ENCODE measurements at places on chromosomes 7 and 10. TPM values are rescaled to one million over a fixed set of nuclear protein-coding genes. Genes with fewer than 3 reads are reported as not detected.
A peak's percentile ranks its signal among the peaks of the same experiment; 100 is the strongest.

GRCh38 chr10:32418572-32418971, 27.4 kb upstream of the CCDC7 start:
- DNase-seq, result no peak

MINDY3 gene
- total RNA-seq, result 24.7 TPM

C10orf67 gene
- 0.33 TPM for total RNA-seq

JCAD gene
- 41.9 TPM for total RNA-seq

- no peak for DNase-seq
Observed at GRCh38 chr10:44173608-44173894, 211.3 kb downstream of the CXCL12 start.

- no peak for DNase-seq
Observed at GRCh38 chr7:7595451-7595850, 28.8 kb downstream of the MIOS start.

- DNase-seq, result no peak
Observed at GRCh38 chr10:77622889-77623291, 14.7 kb downstream of the KCNMA1 start.

DNA sequence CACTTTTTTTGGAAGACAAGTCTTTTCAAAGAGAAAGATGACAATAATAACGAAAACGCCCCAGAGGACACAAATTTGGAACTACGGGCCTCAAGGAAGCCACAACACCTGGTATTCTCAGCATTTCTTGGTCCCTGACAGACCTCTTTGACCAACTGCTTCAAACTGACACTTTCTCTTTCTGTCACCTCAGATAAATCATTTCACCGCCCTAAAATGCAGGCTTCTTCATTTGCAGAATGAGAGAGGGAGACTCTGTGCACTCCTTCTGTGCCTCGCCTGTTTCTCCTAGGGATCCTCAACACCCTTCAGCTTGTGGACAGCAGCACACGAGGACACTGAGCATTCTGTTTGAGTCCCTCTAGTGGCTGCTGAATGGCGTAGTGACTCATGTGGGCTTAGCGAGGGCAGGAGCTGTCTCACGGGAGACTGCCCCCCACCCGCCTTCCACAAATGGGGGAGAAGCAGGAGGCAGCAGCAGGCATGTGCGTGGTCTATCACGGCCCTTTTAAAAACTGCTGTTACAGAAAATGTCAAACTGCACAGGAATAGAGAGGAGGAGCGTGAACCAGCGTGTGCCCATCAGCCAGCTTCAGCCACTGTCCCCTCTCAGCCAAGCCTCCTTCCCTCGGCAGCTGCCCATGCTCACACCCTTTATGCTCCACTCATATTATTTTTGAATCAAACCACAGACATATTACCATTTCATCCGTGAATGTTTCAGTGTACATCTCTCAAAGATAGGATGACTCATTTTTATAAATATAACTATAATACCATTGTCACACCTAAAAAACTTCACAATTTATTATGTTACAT, 41.4 kb downstream of the GSDME start:
- no peak for DNase-seq

GRCh38 chr7:97317575-97317974, 200.1 kb downstream of the SDHAF3 start:
- no peak for DNase-seq

GRCh38 chr7:6160191-6160623, 112.2 kb downstream of the CYTH3 start:
- DNase-seq, result peak; percentile 88

DNA sequence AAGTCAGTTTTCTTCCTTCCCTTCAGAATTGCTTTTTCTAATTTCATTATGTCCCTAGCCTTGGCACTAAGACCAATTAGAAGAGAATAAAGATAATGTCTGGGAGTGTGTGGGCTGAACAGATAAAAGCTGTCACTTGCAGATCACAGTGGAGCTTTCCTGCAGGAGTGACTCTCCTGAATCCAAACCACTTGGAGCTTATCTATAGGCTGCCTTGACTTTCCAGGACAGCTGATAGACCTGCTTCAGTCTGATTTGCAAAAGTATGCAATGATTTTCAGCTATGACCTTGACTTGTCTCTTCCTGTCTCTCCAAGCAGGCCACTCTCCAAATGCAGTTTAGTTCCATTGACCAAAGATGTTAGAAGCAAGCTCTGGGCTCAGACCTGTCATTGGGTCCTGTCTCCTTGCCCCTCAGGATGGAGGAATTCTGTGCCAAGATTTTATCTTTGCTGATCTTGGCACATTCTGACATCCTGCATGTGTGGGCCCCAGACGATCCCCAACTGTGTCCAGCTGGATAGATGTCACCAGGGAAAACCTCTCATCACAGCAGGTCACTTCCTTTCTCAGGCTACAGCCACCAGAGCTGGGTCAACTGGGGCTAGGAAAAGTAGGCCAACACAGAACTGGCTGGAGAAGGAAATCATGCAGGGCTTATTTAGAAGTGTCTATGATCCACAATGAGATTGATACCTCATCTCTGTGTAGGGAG, 120.9 kb upstream of the ZNF438 start:
- no peak for DNase-seq

CPN1 gene
- not detected for total RNA-seq

AFAP1L2 gene
- total RNA-seq, result 5.5 TPM

MSMB gene
- not detected for total RNA-seq

HOXA3 gene
- 1.3 TPM for total RNA-seq

CCL24 gene
- total RNA-seq, result not detected

PRXL2A gene
- total RNA-seq, result 162 TPM

GRCh38 chr10:126904818-126905701, at the start of gene DOCK1:
DOCK1 (plus strand) TSS chr10:126905428; CDS start chr10:126905518, 90 bp downstream.
- peak; percentile 80 for DNase-seq

- DNase-seq, result no peak
Observed at GRCh38 chr10:121579656-121580055, 18.6 kb downstream of the FGFR2 start.

- peak; percentile 74 for DNase-seq
Observed at GRCh38 chr7:122885583-122886356, 490 bp downstream of the CADPS2 start.
